ENCODE measurements at places on chromosomes 2 and 18.

DNA sequence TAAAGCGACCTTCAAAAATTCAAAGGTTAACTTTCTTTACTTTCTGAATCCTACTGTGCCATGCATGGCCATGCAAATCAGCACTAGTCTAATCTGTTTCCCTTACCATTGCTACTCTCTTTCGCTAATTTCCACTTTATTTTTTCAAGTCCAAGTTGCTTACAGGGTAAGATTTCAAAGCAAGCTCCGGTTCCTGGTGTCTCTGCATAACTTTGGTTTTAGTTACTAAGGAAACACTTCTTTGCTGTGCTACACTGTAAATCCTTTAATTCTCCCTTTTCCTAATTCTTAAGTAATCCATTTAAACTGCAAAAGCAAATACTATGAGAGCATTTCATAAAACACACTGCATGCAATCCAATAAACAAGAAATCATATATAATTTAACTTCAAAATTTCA lies 383.5 kb upstream of the LYPD1 start:
- DNase-seq, result no peak

DNA sequence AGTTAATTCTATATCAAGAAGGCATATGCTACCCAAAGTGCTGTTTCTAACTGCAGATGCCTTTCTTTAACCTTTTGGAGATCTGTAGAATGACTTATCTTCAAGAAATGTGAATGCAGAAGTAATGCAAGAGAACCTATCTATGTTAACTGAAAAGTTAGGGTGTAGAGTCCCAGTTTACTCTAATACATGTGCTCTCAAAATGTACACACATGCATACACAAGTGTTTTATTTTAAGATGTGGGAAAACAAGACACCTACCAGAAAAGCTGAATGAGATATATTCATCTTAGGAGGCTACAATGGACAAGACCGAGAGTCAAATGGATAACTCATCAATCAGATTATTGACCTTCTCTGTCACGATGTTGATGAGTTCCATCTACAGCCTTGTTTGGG lies 80.9 kb downstream of the CDCA7 start:
- no peak for DNase-seq

- no peak for DNase-seq
Observed at GRCh38 chr2:170216981-170217380, 39.0 kb downstream of the MYO3B start.

- no peak for DNase-seq
Observed at GRCh38 chr18:2478662-2479061, 92.6 kb downstream of the METTL4 start.

DNA sequence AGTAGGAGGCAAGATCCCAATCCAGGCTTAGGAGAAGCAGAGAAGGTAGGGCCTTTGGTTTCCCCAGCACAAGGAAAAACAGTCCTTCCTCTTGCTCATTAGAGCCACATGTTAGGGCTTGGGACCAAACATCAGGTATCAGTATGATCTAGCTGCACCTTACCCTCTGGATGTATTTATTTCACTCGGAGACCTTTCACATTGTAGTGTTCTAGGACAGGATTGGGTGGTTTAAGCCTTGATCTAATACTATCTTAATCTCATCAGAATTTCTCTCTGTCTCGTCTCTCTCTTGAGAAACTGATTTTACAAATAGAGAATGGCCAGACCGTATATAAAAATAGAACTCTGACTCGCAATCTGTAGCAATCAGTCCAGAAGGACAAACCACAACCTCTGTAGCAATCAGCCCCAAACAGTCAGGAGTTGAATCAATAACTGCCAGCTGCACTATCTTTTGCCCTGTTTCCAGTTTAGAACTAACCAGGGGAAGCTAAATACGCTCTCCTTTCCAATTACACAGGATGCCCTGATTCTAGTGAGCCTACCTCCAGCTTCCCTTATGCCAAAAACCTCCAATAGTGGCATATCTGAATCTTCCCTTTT lies 207.1 kb downstream of the TDRD15 start:
- DNase-seq, result no peak

DNA sequence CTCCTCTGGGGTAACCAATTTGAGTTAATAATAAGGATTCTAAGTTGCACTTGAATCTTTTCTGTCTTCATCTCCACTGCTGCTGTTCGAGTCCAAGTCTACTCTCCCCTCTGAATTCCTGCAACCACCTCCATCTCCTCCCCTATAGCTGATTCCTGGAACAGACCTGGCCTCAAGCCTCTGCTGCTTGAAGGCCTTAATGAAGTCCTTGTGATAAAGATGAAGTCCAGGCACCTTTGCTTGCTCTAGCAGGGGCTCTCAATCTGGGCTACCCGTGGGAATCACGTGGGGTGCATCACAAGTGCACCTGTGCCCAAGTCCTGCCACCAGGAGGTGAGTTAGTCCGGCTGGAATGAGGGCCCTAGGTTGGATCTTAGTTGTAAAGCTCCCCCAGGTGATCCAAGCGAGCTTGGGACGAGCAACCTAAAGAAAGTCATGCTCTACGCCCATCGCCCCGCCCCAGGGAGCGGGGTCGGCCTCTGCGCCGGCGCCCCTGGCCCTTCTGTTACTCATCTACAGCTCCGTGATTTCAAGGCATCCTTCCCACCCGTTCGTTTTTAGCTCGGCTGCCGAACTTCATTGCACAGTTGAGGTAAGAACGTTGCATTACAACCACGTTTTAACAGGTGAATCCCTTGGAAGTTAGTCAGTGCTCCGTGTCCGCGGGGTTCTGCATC lies 905 bp upstream of the IAH1 start:
- DNase-seq, result peak; percentile 9

- no peak for DNase-seq
Observed at GRCh38 chr2:74618410-74619083, 29.6 kb downstream of the M1AP start.

- DNase-seq, result no peak
Observed at GRCh38 chr18:74412116-74412880, 44.8 kb downstream of the DIPK1C start.

- DNase-seq, result no peak
Observed at GRCh38 chr18:11497585-11497984, 111.8 kb upstream of the SLC35G4 start.

All from activated gamma-delta T cell treated with Interleukin-2 at 50 U/mL for 16 hours (primary cell).